HCEC 1CT (cell line): ENCODE measurements at places on chromosomes 5 and 9.

DNA sequence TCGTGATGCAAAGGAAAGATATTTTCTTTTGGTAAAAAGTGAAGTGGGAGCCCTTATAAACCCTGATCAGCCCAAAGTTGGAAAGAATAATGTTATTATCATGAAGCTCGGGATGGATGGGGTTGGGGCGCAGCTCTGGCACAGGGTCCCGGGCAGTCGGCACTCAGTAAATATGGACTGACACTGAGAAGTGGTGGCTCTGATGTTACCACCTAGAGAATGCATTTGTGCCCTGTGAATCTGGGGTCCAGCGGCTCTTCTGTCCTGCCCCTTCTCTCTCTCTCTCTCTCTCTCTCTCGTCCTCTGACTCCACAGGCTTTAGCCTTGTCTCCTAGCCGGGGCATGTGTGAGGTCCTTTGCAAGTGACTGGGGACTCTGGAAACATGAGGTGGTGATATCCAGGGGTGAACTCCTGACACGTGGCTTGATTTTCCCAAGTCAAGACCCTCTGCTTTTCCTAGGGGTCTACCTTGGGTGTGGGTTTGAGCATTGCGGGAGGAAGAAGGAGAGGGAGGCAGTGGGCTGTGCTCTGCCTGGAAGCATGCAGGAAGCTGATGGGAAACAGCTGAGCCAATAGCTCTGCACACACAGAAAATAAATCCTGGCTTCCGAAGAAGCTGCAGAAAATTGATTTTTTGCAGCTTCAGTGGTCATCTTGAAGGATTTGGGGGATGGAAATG lies 162.7 kb downstream of the MACROH2A1 start:
- no peak for DNase-seq

- DNase-seq: no peak
These were observed 4.3 kb upstream of the SPATA6L start for GRCh38 chr9:4670591-4670990.

DNA sequence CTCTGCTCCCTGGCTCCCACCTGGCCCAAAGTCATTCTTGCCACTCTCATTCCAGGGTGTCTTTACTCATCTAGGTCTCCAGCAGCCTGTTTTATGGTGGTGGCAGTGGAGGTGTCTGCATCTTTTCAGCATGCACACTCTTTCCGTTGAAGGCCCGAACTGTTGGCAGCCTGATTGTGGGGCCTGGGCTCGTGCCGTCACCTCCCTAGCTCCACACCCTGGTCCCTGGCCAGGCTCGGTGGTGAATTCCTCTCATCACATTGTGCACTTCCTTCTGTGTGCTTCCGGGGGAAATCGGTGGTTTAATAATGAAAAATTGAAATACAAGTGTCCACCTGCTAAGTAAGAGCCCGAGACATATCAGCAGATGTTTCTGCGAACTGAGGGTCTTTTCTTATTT lies 214.3 kb downstream of the TRIO start:
- no peak for DNase-seq

DNA sequence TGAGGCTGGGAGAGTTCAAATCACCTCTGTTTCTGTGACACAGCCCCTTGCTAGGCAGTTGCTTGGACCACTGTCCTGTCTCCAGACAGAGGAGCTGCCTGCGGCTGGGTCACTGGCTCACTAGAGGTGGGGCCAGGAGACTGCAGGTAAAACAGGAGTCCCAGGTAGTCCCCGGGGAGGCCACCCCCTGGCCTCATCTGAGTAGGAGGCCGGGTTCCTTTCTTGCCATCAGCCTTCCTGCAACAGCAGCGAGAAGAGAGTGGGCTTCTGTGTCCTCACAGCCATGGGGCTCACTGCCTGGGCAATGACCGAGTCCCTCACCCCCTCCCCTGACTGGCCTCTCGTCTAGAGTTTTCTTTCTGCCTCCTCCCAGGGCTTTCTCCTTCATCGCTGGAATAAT lies 197.5 kb downstream of the CDK5RAP2 start:
- no peak for DNase-seq

DNA sequence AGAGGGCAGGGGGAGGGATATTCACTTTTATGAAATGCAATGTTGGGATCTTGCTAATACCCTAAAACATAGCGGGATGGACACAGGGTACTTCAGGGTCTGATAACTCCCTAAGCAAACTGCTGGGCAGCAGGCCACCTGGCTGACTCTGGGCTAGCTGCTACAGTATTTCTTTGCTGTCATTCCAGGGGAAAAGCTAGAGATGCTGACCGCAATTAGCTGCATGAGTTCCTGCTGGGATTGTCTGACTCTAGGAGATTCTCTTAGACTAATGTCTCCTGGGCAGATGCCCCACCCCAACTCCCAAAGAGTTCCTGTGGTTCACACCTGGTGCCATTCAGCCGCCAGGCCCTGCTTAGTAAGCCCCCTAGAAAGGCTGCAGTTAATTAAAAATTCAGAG lies 69.9 kb downstream of the PSAT1 start:
- DNase-seq: no peak

GRCh38 chr9:83066771-83067170 lies 3.8 kb upstream of the RASEF start:
- peak; percentile 78 for DNase-seq

DNA sequence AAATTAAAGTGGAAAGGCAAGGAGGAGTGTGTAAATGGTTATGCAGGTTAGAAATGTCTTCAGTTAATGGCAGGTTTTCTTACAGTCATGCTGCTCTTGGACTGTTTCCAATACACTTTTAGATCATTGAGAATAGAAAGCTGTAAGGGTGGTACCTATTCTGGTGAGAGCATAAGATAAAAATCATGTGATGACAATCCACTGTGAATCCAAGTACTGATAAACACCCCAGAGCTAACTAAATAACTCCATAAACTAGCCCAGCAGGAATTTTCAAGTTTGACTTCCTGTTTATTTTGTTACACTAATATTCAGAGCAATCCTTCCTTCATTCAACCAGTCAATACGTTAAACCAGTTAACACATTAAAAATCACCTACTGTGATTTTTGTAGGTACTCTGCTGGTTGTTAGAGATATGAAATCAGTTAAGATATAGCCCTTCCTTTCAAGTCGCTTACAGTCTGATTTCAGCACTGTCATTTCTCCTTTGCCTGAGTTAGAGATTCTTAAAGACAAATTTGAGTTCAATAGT lies 22.6 kb downstream of the VCAN start:
- no peak for DNase-seq

GRCh38 chr5:179322071-179323025 lies 22.9 kb downstream of the ADAMTS2 start:
- no peak for DNase-seq

DNA sequence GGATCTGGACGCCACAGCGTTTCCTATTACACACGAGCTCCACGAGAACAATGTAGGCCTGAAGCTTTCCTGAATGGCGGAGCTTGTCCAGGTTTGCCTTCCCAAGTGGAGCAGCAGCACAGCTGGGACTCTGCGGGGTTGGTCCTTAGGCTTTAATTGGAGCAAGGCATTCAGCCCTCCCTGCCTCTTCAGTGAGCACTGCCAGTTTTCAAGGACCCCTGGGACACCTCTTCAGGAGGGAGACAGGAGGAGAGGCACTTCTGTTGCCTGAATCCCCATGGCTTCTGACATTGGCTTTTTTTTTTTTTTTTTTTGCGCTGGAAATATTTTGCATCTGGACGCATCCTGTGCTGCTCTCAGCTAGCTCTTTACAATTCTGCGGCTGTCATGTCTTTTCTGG lies 179.4 kb downstream of the SEMA6A start:
- DNase-seq: no peak

- no peak for DNase-seq
These were observed 65.8 kb downstream of the DOCK2 start for GRCh38 chr5:169702693-169703481.

- no peak for DNase-seq
These were observed 55.9 kb downstream of the ADAM19 start for GRCh38 chr5:157519579-157520253.

DNA sequence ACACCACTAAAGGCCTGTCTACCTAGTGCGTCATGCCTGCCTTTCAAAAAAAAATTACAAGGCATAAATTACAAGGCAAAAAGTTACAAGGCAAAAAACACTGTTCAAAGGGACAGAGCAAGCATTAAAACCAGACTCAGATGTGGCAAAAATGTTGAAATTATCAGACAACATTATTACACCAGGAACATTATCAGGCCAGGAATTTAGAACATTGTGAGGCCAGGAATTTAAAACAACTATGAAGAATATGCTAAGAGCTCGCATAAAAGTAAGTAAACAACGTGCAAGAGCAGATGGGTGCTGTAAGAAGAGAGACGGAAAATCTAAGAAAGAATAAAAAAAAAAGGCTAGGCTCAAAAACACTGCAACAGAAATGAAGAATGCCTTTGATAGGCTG lies 18.2 kb upstream of the MLANA start:
- no peak for DNase-seq

GRCh38 chr5:177405805-177406204 lies 3.6 kb downstream of the F12 start:
- no peak for DNase-seq

DNA sequence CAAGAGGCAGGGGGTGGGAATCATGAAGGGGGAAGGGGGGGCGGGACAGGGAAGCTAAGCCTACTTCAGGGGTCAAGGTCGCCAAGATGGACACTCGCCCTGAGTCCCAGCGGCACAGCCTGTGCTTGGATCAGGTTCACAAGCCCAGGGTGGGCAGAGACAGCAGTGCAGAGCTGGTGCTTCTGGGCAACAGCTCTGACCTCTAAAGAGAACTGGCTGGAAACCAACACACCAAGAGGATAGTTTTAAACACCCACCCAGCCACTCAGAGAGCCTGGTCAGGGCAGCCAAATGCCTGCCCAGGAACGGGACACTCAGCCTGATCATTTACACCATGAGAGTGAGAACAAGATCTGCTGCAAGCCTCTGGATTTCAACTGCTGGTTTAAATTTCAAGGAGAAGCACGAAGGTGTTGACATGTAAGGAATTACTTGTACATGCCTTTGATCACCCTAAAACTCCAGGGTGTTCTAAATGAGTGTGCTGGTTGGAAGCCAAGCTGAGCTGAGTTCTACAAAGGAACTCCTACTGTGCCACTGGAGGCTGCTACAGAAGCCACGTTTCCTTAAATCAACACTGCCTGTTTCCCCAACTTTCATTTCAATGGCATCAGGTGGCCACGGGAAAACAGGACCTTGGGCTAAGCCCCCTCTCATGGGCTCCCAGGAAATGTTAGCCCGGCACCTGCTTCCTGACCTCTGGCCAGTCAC lies 91.5 kb downstream of the TTLL11 start:
- DNase-seq: no peak

DNA sequence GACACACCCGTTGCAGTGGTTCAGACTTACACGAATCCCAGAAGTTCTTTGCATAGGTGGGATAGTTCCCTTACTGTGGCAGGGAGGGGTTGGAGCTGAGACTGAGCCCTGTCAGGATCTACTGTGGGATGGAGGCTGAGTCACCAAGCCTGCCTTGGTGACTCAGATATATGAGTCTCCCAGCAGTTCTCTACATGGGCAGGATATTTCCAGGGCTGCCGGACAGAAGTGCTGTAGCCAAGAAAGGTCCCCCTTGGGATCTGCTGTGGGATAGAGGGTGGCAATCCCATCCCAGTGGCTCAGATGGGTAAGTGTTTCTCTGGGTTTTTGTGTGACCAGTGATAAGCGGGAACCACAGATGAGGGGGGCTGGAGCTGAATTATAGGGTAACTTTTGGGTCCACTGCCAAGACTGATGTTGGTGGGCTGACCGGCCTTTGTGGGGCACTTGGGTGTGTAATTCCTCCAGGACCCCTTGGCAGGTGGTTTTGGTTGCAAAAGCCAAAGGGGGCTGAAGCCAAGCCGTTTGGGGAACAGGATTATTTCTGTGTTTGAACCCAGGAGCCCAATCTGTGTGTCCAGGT lies 18.7 kb downstream of the XRCC4 start:
- peak; percentile 88 for DNase-seq

DNA sequence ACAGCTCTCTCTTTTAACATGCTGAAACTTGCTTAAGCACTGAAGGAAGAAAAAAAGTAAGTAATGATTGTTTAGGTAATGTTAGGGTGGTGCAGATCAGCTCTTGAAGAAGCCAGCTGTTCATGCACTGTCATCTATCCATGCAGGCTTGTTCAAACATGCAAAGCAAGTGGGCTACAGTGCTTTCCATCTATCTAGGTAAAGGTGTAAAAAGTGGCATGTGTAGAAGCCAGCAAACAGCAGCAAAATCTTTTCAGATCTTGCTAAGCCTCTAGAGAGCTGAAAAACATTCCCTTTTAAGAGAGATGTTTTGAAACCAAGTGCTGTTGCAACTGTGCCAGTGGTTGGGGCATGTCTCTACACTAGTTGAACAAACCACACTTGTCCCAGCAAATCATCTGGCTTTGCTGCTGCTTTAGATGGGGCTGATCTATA lies 214.4 kb downstream of the EFNA5 start:
- peak; percentile 20 for DNase-seq

- peak; percentile 85 for DNase-seq
These were observed 5.3 kb downstream of the ANKS6 start for GRCh38 chr9:98790842-98791607.

DNA sequence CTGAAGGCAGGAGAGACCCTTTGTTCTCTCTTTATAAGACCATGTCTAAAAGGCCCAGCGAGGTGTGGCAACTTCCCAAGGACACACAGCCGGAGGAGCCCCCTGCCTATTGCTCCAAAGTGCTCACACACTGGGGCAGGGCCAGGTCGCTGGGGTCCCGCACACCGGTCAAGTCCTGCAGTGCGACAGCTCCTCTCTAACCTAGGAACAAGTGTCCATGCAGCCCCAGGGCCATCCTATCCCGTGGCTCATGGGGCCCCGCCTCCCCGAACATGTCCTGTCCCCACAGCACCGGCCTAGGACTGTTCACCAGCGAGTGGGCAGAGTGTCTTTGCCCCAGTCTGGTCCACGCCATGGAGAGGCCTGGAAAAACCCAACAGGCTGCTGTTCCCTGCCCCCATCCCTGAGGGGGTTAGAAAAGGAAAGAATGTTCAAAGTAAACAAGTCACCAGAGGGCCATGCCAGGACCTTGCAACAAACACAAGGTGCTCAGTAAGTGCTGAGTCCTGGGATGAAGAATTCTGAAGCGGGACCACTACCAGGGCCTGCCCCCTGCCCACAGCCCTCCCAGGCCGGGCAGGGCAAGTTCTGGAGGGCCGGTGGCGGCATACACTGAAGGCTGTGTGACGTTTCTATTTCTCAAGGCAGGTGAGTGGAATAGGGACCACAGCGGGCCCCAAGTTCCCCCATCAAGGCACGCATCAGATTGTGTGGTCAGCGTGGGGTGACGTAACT lies 938 bp downstream of the NINJ1 start:
- no peak for DNase-seq

GRCh38 chr9:95830768-95831167 lies 44.7 kb upstream of the ERCC6L2 start:
- DNase-seq: no peak

DNA sequence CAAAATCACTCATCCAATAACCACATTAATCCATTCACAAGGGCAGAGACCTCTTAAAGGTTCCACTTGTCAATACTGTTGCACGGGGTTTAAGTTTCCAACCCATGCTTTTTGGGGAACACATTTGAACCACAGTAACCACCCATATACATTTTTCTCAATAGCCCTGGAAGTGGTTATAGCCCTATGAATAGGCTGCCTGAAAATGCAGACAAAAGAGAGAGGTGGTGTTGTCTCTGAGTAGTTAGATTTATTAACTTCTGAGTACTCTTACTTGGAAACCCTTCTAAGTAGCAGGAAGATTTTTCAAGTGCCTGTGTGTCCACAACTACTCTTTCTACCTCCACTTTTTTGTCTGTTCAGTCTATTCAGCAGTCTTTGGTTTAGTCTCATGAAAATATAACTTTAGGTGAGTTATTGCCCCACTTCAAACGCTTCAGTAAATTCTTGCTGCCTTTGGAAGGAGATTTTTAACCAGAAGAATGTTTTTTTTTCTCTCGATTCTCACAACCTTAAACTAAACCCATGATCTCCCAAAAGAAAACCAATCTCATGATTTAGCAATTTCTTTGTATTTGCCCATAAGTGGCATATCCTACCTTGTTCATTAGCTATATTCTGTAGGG lies 42.6 kb downstream of the ARHGEF28 start:
- DNase-seq: no peak
